Stimulated activated CD4-positive, alpha-beta T cell treated with anti-CD3 and anti-CD28 coated beads, Interleukin-12 subunit alpha, Interleukin-12 subunit beta, amount 100 ng/mL, for 48 hours (primary cell): ENCODE measurements at places on chromosomes 1 and 21.

DNA sequence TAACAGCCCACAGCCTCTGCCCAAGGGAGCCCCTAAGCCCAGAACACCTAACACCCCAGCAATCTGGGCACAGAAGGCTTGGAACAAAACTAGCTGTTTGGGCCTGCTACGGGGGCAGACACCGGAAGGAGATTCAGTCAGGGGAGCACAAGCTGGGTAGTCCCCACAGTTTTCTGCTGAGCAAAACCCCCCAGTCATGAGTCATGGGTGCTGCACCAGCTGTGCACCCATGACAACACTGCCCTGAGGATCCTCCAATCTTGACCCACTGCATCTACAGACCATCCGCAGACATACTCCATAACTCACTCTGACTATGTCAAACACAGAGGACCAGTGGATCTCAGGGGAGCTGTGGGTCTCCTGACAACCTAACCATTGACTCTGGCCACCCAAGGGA lies 105.1 kb downstream of the LRIG2 start:
- no peak for DNase-seq

- DNase-seq = no peak
These were observed 879.9 kb downstream of the AMY1C start for GRCh38 chr1:104629589-104629988.

- DNase-seq = no peak
These were observed 3.9 kb upstream of the OLFML3 start for GRCh38 chr1:113975211-113975895.

DNA sequence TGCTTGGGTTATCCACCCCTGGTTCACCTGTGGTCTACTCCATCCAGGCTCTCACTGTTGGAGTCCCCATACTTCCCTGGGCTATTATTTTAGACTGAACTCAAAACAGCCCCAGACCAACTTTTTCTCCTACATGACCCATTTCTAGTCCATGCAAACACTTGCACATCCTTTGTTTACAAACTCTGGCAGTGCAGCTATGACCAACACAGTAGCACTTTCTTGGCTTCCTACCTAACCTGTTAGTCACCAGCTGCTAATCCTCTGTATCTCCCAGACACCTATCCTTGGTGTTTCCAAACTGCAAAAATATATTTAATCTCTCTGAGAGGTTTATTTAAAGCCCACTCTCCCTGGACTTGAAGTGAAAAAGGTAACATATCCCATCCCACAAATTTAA lies 90.8 kb downstream of the DDAH1 start:
- DNase-seq = no peak
